Chondrocyte (in vitro differentiated cells): ENCODE measurements at places on chromosomes 16 and 17. TPM values are rescaled to one million over a fixed set of nuclear protein-coding genes. Genes with fewer than 3 reads are reported as not detected.

DNA sequence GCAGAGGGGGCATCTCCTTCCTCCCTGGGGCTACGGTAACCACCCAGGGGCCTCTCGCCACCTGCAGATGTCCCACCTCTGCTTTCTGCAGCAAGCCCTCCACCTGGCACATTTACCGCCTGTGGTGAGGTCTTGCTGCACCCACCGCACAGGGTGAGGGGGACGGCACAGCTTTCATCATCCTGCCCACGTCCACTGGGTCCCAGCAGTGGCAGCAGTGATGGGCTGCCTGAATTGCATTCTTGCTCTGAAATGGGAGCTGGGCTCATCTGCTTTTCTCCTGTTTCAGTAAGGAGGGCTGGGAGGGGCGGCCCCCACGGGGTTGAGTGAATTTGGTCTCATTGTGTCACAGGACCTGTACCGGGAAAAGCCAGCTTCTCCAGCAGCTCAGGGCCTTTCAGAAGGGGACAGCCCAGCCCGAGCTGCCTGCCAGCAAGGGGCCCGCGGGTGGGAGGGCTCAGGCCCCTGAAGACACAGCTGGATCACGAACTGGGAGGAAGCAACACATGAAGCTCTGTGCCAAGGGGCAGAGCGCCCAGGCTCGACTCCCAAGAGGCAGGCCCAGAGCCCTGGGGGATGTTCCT, 12.7 kb downstream of the DNAAF8 start:
- peaks cover 2% of the 10 kb centered on the region for H3K36me3 ChIP-seq
- no peak overlapping the region for H3K27ac ChIP-seq
- no peaks in the 10 kb centered on the region for H3K27me3 ChIP-seq
- H3K4me1 ChIP-seq: no peaks in the 10 kb centered on the region
- H3K4me3 ChIP-seq: no peak overlapping the region
- DNase-seq: no peak

- H3K36me3 ChIP-seq: no peaks in the 10 kb centered on the region
- H3K4me1 ChIP-seq: peaks cover 20% of the 10 kb centered on the region
- H3K4me3 ChIP-seq: no peak overlapping the region
- DNase-seq: no peak
- no peak overlapping the region for H3K27ac ChIP-seq
Observed at GRCh38 chr16:85615014-85615851, 2.1 kb downstream of the GSE1 start.

DNA sequence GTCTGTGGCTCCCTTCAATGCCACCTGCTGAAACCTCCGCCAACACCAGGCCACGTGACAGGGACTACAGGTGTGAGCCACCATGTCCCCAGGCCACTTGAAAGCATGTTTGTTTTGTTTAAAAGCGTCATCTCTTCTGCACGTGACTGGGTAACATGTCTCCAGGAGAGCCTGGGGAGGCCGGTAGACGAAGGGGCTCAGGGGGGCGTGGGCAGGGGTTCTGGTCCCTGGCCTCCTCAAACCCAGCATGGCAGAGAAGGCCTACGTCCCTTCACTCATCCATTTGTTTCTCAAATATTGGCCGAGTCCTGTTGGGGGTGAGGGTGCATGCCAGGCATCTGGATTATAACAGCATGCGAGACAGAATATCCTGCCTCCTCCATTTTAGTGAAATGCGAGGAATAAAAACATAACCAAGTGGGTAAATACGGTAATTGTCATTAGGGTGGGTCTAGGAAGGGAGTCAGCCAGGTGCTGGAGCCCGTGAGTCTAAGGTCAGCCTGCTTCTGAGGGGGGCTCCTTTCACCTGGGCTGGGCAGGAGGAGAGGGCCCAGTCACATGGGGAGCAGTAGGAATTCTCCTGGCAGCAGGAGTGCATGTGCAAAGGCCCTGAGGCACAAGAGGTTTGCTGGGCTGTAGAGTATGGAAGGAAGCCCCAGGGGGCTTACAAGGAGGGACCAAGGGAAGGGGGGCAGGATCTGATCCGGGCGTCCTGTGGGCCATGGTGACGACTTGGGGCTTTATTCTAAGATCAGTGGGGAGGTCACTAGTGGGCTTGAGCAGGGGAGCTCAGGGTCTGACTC, 26.8 kb upstream of the CIBAR2 start:
- no peak for DNase-seq
- H3K27me3 ChIP-seq: peaks cover 7% of the 10 kb centered on the region
- H3K4me3 ChIP-seq: no peak overlapping the region
- peaks cover 25% of the 10 kb centered on the region for H3K4me1 ChIP-seq
- H3K27ac ChIP-seq: no peak overlapping the region

GRCh38 chr16:47017636-47018035, 44.2 kb upstream of the DNAJA2 start:
- no peak overlapping the region for H3K27ac ChIP-seq
- H3K4me1 ChIP-seq: no peaks in the 10 kb centered on the region
- peaks cover 4% of the 10 kb centered on the region for H3K27me3 ChIP-seq
- no peaks in the 10 kb centered on the region for H3K36me3 ChIP-seq
- DNase-seq: no peak

- H3K4me3 ChIP-seq: peak overlapping the region; percentile 85
- peak overlapping the region; percentile 65 for H3K27ac ChIP-seq
- peaks cover 55% of the 10 kb centered on the region for H3K4me1 ChIP-seq
- no peaks in the 10 kb centered on the region for H3K27me3 ChIP-seq
- H3K36me3 ChIP-seq: peaks cover 16% of the 10 kb centered on the region
Observed at GRCh38 chr17:81551458-81552243, 502 bp downstream of the FAAP100 start.

- peak overlapping the region; percentile 85 for H3K27ac ChIP-seq
- no peaks in the 10 kb centered on the region for H3K27me3 ChIP-seq
- no peak overlapping the region for H3K4me3 ChIP-seq
- H3K36me3 ChIP-seq: peaks cover 33% of the 10 kb centered on the region
- peaks cover 63% of the 10 kb centered on the region for H3K4me1 ChIP-seq
- DNase-seq: peak; percentile 80
Observed at GRCh38 chr16:75237398-75238131, 13.9 kb downstream of the BCAR1 start.

GRCh38 chr17:1967213-1967612, 57.9 kb downstream of the RTN4RL1 start:
- no peak for DNase-seq
- H3K36me3 ChIP-seq: no peaks in the 10 kb centered on the region
- H3K4me3 ChIP-seq: no peak overlapping the region
- peaks cover 16% of the 10 kb centered on the region for H3K4me1 ChIP-seq

DNA sequence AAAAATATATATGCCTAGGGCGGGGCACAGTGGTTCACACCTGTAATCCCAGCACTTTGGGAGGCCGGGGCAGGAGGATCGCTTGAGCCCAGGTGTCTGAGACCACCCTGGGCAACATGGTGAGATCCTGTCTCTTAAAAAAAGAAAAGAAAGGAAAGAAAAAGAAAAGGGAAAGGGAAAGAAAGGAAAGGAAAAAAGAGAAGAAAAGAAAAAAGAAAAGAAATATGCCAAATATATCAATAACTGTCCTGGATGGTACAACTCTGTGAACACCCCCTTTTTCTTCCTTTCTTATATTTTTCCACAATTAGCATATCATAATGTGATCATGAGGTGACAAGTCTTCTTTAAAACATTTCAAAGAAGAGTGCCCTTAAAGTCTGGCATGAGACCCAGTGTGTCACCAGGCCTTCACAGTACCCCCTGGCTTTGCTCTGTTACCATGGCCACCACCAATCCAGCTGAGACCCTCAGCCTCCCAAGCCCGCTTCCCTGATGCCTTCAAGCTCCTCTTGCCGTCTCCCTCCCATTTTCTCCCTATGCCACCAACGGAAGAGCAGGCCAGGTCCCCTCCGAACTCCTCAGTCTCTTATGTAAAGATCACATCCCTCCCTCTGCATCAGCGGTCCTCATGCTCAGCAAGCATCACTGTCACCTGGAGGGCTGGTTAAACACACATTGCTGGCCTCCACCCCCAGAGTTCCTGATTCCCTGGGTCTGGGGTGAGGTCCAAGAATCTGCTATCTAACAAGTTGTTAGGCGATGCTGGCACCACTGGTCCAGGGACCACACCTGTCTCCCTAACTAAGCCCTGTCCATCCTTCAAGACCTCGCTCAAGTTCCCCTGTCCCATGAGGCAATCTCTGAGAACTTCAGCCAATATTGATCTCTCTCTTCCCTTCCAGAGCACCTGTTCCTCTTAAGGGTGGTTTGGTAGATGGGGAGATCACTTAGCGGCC, 44.5 kb downstream of the CUEDC1 start:
- no peaks in the 10 kb centered on the region for H3K36me3 ChIP-seq
- DNase-seq: no peak
- H3K27ac ChIP-seq: no peak overlapping the region
- H3K4me1 ChIP-seq: peaks cover 36% of the 10 kb centered on the region
- no peak overlapping the region for H3K4me3 ChIP-seq

- H3K4me3 ChIP-seq: no peak overlapping the region
- H3K4me1 ChIP-seq: peaks cover 3% of the 10 kb centered on the region
- no peak for DNase-seq
- H3K36me3 ChIP-seq: no peaks in the 10 kb centered on the region
- H3K27ac ChIP-seq: no peak overlapping the region
- peaks cover 45% of the 10 kb centered on the region for H3K27me3 ChIP-seq
Observed at GRCh38 chr17:31433811-31434726, 42.6 kb downstream of the RAB11FIP4 start.

CES1 gene
- not detected in 3 replicates for total RNA-seq

MYH13 gene
- total RNA-seq: not detected in 3 replicates

GPR142 gene
- not detected in 3 replicates for total RNA-seq
